Right renal cortex interstitium (tissue), 3 donors: ENCODE measurements at places on chromosomes 1 and 21.

DNA sequence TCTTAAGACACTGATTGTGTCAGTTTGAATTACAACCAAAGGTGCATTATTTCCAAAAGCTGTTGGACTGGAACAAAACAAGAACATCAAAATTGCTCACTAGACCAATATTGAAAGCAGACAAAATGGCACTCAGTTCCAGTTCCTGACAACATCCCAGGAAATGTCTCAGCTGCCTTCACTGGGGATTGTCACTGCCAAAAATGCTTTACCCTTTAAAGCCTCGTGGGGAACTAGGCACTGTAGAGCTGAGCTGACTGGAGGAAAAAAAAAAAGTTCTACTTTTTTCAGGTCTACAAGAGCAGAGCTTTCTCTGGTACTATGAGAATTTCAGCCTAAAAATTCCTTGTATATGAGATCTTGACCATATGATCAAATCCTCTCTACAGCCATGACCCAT, 21.9 kb downstream of the GPR52 start:
- no peak for DNase-seq

DNA sequence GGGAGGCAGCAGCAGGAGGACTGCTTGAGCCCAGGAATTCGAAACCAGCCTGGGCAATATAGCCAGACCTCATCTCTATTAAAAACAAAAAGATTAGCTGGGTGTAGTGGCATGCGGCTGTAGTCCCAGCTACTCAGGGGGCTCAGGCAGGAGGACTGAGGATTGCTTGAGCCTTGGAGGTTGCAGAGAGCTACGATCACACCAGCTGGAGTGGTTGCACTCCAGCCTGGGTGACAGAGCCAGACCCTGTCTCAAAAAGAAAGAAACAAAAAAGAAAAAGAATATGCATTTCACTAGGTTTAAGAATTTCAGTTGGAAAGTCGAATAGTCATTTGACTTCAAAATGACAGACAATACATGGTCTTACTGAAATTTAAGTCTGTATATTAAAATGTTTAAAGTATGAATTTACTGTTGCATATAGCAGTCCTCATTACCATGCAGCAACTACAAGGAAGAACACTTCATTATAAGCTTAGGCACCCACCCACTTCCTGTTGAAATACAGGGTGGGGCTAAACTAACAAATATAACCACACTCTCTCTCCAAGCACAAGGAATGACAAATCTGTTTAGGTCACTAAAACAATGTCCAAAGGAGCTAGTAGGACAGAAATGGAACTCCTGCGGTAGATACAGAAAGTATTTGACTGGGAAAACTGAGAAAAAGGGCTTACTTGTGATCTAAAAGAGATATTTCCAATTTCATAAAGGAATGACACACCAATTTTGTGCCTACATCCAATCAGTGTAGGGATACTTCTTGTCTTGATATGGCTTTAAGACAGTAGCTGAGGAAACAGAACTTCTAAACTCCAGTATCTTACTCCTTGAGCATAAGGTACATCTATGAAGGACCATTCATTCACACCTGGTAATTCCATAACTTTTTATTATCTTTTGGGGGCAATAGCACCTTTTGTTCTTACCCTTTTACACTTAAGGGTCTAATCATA, 44.1 kb downstream of the GPR3 start:
- no peak for DNase-seq

DNA sequence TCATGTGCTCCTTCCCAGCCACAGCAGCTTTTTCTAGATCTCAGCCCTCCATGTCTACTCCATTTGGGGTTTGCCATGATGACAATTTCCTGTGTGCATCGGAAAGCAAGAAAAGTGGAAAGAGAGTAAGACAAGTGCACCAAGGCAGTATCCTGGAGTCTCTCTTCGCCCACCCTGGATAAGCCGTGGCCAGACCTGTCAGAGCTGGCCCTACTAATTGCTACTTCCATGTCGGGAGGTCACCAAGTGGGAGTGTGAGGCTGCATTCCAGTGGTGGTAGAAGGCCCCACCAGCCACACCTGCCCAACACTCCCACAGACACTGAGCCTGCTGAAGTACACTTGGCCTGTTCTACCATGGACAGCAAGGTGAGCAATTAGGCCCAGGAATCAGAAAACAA, 14.0 kb upstream of the LORICRIN start:
- no peak for DNase-seq

DNA sequence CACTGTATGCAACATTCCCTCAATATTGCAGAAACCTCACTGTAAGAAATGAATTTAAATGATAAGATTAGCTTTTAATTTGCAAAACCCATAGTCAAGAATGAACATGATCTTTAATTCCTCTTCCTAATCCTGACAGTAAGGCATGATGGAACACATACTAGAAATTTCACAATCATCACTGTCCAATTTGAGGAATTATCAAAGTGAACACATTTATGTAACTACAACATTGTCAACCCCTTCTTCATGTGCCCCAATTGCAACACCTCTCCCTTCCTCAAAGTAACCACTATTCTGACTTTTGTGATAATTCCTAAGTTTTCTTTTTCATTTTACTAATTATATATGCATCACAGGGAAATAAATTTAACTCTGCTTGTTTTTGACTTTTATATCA, 103.1 kb downstream of the LHX8 start:
- DNase-seq: no peak

- no peak for DNase-seq
Measured at GRCh38 chr1:87972811-87973210, 644.1 kb downstream of the LMO4 start.

DNA sequence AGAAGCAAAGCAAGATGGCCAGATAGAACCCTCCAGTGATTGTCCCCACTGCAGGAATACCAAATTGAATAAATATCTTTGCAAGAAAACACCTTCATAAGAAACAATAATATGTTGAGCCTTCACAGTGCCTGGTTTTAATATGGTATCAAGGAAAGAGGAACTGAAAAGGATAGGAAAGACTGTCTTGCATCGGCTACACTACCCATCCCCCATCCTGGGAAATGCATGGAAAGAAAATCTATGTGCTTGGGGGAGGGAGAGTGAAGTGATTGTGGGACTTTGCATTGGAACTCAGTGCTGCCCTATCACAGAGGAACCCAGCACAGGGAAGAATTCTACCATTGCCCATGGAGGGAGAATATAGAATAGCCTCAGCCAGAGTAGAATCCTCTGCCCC, 28.6 kb upstream of the AK5 start:
- no peak for DNase-seq

- no peak for DNase-seq
Measured at GRCh38 chr21:16096988-16097387, 367.2 kb downstream of the USP25 start.

DNA sequence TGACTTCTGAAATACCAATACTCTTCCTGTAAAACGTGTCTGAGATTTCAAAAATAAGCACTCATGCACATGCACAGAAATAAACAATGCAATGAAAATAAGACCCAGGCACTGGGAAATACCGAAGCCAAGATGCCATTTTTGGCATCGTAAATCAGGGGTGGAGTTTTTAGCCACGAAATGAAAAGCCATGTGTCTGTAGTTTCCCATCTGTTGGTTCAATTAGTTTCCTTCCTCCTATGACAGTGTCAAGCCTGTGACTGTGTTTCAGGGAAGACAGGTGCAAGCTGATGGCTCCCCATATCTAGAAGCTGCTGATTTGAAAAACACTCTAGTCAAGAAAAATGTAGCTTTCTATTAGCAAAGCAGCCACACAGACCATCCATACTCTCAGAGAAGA, 480.4 kb upstream of the CAMK1G start:
- DNase-seq: no peak

- no peak for DNase-seq
Measured at GRCh38 chr1:155531624-155532023, 31.0 kb downstream of the ASH1L start.

DNA sequence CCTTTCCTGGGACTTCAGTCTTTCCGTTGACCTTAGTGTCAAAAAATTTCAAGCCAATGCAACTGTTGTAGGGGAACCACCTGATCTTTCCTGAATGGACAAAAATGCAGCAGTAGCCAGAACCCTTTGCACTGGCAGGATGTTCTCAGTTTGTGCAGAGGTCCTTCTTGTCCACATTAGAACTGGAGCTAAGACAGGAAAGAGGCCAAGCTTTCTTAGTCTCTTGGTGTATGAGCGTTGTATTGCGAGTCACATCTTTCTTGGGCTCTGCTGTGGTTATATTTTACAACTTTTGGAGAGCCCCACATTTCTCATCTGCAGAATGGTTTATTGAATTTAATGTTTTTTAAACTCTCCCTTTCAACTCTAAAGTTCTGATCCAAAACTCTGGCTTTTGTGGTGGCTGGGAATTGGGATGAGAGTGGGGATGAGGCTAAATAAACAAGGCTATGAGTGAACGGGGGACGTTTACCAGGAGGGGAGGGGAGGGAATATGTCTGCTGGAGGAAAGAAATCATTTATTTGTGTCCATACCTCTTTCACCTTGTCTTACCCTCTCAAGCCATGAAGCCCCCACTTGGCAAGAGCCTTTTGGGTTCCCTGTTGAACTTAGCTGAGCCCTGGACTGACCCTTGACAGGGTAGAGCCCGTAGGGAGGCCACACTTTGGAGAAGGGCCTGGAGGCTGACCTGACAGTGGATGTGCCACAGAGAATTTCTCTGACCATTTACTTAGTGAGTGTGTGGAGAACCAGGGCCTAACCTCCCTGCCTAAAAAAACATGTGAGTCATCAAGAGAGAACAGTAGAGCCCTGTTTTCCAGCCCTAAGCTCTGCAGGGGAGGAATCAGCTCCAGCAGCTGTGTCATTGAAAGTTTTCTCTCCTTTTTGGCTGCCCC, 586 bp downstream of the CHI3L2 start:
- no peak for DNase-seq

- no peak for DNase-seq
Measured at GRCh38 chr1:18232052-18232451, 124.5 kb downstream of the IGSF21 start.

DNA sequence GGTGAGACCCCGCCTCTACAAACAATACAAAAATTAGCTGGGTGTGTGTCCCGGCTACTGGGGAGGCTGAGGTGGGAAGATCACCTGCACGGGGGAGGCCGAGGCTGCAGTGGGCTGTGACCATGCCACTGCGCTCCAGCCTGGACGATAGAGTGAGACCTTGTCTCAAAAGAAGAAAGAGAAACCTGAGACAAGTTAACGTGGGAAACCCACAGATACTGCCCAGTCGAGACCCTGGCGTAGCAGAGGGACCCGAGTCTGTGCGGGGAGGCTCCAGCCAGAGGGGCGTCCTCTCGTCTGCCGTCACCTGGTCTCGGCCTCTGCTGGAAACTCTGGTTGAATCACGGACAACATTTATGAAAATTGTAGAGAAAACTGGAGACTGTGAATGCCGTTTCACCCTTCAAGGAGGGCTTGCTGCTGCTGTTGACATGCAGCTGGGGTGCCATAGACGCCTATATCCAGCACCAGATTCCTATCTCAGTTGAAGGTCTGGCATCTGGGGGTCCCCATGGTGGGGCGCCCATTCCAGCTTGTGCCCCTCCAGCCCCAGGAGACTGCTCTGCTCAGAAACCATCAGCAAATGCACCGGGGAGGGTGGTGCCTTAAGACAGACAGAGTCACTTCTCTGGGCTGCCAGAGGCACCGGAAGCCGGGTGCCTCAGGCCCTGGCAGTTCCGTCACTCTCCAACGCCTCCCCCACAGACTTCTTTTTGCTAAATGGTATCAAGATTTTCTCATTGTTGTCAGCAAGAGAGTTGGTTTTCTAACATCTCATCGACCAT, 13.6 kb upstream of the CDK11B start:
- DNase-seq: no peak

GRCh38 chr21:26408511-26408910, 164.6 kb downstream of the CYYR1 start:
- no peak for DNase-seq

- no peak for DNase-seq
Measured at GRCh38 chr21:34871026-34871908, 177.8 kb downstream of the RUNX1 start.

GRCh38 chr1:9892563-9893528, 17.2 kb downstream of the CTNNBIP1 start:
- no peak for DNase-seq

DNA sequence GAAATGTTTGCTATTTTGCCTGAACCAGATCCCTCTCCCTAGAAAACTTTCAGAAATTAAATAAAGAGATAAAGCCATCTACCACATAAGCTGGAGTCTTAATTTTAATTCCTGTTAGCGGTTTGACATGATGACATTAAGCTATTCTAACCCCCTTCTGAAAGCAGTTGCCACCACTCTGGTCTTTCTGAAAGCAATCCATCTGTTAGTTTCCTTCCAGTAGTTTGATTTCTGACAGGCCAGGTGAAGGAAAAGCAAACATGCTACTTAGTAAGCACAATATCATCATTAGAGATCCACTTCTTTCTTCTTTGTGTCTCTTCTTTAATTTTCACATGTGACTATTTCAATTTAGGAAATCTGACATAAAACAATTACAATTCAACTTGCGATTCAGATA, 39.9 kb downstream of the RGL1 start:
- DNase-seq: no peak

DNA sequence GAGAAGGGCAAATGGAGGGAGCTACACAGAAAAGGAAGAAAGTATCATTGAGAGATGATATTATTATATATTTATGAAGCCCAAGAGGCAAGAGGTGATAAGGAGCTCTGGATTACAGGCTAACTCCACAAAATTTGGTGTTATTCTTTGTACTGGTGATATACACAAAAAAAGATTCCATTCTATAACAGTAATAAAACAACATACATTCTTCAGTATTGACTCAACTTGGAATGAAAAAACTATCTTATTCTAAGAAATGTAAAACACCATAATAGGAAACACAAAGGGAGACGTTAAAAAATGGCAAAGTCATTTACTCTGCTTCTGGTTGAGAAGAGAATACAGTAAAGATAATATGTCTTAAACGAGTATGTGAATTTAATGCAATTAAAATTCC, 99.4 kb downstream of the TEX35 start:
- DNase-seq: no peak

DNA sequence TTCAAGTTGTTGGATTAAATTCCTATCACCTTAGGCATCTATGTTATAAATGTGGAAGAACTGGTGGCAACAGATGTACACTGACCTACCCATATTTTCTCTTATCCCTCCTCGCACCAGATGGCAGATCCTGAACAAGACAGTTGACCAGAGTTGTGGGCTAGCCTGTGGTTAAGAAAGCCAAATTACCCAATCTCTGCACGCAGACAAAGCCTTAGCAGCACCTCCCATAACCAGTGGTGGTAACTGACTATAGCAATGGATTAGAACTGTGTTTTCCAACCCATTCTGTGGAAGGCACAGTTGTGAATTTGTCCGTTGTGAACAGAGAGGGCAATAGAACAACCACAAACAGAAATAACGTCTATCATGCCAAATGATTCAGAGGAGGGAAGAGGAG, 20.6 kb downstream of the ABCB10 start:
- DNase-seq: no peak

DNA sequence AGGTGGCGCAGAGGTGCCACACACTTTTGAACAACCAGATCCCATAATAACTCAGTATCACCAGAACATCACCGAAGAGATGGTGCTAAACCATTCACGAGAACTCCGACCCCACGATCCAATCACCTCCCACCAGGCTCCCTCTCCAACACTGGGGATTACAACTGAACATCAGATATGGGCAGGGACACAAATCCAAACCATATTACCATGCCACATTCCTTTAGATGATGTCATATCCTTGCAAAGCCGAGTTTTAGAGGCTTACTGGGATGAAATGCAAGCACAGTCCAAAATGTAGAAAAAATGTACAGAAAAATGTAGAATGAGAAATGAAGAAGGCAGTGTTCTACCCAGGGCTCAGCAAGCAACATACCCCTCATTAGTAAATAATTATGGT, 64.7 kb downstream of the SGIP1 start:
- no peak for DNase-seq
